HuH-7.5 (cell line): ENCODE measurements at places on chromosomes 2 and 18.

- no peak for DNase-seq
Measured at GRCh38 chr18:23756590-23757436, 67.6 kb downstream of the LAMA3 start.

DNA sequence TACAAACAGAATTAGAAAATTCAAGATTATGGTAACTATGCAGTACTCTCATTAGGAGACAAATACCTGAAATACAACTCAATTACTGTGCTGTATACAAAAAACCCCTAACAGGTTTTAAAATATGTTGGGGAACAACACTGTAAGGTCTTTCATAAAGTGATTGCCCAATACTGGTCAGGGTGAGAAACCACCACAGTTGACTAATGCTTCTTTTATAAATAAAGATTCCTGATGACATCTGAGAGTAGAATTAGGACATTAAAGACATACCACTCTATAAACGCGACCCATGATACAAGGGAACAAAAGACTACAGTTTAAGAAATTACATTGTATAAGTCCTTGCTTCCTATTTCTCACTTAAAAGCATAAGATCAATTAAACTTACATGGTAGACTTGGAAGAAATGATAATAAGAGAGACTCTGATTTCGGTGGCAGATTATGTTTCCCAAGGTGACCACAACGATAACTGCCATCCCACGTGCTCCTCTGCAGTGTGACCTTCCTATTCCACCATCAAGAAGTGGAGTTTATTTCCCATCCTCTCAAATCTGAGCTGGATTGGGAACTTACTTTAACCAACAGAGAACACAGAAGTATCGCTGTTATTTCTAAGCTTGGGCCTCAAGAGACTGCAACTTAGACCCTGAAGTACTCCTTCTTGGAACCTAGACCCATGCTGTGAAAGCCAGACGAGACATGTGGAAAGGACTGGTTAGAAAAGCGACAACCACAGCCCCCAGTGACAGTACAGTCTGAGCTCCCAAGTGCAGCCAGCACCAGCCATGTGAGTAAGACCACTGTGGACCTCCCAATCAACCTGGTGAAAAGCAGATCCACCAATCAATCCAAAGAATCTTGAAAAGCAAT is 52.3 kb downstream of the ZNF521 start:
- DNase-seq: no peak

DNA sequence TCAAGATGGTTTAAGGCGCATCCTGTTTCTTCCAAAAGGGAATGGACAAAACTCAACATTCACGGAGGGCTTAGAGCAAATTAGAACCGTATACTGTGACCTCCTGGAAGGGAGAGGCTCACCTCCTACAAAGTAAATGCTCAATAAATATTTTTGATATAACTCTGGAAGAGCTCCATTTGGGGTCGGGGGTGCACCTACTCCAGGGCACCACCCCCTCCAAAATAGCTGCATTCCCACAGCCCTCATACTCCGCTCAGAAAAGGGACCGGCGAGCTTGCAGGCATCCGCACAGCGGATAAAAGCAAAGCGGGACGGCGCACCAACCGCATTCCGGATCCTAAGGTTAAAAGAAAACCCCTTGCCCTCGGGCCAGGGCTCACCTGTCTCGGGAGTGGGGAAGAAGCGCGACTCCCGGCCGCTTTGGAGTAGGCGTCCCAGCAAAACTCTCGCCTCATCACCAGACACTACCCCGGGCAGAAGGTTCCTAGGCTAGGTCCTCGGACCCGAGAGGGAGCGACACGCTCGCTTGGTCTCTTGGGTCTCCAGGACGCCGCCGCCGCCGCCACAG is 378 bp downstream of the WDPCP start:
- no peak for DNase-seq

DNA sequence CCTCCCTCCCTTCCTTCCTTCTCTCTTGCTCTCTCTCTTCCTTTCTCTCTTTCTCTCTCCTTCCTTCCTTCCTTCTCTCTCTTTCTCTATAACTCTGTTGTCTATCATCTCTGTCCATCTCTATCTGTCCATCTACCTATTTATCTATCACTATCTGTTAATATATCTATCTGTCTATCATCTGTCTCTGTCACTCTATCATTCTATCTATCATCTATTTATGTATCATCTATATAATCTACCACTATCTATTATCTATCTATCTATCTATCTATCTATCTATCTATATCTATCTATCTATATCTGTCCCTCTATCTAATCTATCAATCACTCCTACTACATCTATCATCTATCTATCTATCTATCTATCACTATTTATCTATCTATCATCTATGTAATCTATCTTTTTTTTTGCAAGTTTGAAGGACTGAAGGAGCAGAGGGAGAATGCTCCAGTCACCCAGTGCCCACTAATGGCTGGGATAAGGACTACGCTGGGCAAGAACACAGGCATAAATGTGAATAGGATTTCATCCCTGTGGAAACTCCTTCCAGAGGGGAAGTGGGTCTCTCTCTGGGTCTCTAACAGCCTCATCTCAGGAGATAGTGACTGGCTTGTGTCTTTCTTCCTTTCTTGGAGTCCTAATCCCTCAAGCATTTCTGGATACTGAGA is 427.0 kb downstream of the LPIN1 start:
- no peak for DNase-seq

DNA sequence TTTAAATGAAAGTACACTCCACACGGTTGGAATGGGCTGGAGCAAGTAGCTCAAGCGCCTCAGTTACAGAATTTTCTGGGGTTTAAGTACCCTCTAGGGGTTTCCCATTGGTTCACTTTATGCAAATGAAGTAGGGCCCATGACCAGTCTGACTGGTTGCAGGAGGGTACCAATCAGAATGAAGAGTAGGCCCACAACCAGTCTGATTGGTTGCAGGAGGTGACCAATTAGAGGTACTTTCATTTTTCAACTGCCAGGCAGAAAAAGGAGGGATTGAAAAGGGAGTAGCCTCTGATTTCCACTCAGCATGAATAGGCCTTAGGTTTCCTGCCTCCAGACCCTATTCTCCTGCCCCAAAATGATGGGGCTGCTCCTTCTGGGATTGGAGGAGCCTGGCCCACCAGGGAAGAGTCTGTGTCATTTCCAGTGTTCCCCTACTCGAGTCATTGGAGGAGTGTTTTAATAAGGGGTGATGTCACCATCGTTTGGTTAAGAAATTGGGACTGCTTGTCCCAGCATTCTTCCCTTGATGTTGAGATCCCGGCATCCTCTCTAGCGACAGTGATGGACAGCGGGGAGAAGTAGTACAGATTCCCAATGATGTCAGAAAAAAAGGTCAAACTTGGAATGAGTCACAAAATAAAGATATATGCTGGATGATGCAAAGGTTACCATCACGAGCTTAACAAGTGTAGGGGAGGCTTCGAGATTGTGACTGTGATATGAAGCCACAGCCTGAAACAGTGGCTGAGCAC is 210.4 kb downstream of the SH3BP4 start:
- DNase-seq: no peak

DNA sequence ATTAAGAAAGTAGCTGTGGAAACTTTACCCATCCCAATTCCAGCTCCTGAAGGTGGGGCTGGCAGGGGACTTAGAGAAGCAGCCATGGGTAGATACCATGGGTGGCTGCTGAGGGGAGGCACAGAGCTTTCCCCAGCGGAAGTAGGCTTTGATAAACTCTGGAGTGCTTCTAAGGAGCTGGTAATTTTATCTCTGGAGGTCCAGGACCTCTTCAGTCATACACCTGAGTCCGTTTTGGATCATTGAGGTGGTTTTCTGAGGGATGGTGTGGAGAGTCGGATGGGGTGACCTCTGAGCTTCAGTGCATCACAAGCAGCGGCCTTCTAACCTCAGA is 36.7 kb upstream of the BMP10 start:
- no peak for DNase-seq

DNA sequence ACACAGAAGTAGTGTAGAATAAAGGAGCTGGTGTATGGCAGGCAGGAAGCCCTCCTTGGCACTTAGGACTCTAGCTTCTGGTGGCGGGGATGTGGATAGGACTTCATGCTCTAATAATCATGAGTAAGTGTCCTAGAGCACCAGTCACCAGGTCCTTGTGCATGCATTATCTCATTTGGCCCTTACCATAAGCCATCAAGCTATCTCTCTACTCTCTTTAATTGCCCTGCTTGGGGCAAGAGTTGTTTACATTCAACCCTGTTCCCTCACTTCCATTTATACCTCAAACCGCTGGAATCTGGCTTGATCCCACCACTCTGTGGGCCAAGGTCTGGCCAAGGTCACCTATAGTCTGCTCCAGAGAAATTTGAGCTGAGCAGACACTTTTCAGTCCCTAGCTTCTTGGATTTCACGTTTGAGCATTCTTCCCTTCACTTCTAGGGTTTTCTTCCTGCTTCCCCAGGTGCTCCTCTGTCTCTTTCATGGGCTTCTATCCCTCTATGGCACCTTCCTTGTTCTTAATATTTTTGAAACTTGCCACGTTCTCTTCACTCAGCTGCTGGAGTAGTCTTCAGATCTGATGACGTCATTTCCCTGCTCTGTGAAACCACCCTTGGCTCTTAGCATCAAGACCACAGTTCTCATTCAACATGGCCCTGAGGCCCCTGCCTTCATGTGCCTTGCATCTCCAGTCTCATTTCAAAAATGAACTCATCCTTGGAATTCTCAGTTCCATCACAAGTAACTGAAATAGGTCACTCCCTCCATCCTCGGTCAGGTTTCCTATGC is 94.9 kb upstream of the GATA6 start:
- no peak for DNase-seq

GRCh38 chr18:23900994-23901393 is 113.6 kb upstream of the TTC39C start:
- no peak for DNase-seq

GRCh38 chr2:240632306-240632721 is 7.0 kb downstream of the GPR35 start:
- DNase-seq: no peak

- DNase-seq: no peak
Measured at GRCh38 chr2:113227290-113227689, 51.4 kb downstream of the PAX8 start.

- no peak for DNase-seq
Measured at GRCh38 chr2:241199286-241199685, 10.8 kb downstream of the ANO7 start.

- no peak for DNase-seq
Measured at GRCh38 chr2:96769814-96770213, 9.1 kb downstream of the CNNM4 start.

DNA sequence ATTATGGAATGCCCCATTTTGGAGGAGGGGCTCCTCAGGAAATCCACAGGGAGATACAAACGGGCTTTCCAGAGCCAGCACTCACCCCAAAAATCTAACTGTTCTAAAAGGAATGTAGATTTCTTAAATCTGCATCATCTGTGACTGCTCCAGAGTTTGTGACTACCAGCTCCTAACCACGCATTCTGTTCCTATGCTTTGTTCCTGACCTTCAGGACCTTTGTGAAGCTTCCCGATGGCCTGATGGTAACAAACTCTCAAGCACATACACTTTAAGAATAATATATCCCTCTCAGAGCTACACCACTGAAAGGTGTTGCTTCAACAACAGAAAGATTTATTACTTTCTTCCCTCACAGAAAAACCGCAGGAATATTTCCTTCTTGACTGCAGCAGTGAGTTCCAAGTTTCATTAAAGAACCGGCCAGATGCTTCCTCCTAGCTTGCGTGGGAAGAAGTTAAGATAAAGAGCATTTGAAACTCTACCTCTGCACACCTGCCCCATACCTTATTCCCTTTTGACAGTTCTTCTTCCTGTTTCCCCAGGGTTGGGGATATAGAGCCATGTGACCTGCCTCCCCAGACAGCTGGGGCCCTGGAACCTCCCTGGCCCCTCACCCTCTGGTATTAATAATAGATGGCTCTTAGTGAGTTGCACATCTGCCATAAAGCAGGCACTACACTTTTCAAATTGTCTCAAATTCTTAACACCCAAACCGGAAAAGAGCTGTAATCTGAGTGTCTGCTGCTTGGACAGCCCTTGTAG is 40.2 kb upstream of the EML4 start:
- no peak for DNase-seq

DNA sequence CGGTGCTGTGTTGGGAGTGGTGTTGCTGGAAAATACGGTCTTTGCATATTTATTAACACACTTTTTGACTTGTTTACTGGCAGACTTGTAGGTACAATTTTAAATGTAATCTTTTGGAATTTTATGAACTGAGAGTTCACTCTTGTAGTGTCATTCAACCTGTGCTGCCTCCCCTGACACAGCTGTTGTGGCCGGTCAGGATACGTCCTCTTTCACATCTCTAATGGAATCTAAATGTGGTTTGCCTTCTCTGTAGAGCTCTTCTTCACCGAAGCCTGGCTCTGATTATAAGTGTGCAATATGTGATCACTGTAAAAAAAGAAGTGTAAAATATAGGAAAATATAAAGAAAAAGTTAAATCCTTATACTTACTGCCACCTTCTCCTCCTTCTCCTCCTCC is 94.7 kb downstream of the MAP4K4 start:
- no peak for DNase-seq

DNA sequence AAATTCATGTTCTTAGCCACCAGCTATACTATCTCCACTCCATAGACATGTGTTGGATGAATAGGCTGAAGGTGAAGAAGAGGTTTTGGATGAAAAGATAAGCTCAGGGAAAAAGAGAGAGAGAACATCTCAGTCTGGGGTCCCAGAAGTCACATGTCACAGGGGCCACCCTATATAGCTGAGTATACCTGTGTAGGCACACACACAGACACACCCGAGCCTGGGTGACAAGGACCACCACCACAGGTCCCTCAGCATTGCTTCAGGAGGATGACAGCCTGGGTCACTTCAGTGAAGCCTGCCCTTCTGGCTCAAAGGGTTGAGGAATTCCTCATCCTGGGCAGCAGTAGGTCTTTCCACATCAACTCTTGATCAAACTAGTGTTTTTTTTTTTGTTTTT is 56.2 kb downstream of the POLR1A start:
- DNase-seq: no peak

DNA sequence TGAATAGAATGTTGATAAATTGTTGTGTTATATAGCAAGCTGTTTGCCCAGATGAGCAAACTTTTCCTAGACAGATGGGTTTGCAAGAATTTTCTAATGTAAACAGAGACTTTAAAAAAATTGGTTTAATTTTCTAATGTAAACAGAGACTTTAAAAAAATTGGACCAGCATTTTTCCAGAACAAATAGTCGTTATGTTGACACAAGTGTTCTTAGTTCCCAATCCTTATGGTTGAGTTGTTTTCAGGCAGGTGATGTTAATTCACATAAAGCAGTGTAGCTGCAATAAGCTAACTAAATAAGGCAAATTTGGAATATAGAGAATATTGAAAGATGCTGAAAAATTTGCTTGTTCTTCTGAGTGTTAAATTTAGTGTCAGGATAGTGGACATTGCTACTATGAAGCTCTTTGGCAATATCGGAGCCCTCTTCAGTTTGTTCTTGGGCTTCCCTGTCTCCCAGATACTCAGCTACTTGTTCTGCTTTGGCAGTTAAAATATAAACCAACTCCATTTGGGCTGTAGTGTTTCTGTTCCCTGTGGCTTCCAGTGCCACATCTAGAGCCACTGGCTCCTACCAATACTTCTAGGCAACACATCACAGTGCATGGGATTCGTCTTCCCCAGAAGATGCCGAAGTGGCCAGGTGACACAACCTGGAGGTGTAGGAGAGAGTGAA is 105.7 kb downstream of the DYNAP start:
- DNase-seq: no peak
